ENCODE measurements at places on chromosomes 1 and 21.

- no peak for DNase-seq
Measured at GRCh38 chr1:53608676-53609075, 130.3 kb downstream of the GLIS1 start.

- DNase-seq, result no peak
Measured at GRCh38 chr1:231236938-231237337, 4.1 kb upstream of the GNPAT start.

DNA sequence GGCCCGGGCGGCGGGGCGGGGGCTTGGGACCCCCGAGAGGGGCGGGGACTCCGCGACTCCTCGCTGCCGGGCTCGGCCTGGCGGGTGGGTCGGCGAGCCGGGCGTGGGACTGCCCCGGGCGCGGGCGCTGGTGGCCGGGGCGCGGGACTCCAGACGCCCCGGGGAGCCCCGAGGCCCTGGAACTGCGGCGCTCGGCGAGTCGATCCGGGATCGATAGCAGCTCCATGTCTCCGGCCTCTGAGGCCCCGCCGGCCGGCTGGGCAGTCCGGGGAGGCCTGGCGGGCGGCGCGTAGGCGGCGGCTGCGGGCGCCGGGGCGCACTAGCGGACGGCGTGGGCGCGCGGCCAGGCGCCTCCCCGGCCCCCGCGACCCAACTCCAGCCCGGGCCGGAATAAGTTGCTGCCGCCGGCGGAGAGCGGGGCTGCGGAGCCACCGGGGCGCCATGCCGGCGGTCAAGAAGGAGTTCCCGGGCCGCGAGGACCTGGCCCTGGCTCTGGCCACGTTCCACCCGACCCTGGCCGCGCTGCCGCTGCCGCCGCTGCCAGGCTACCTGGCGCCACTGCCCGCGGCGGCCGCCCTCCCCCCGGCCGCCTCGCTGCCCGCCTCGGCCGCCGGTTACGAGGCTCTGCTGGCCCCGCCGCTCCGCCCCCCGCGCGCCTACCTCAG is 400 bp downstream of the SAMD11 start:
- no peak for DNase-seq

- peak; percentile 45 for DNase-seq
Measured at GRCh38 chr1:36350659-36351226, 27.3 kb upstream of the EVA1B start.

- DNase-seq, result no peak
Measured at GRCh38 chr1:168146160-168146539, 9.4 kb upstream of the GPR161 start.

DNA sequence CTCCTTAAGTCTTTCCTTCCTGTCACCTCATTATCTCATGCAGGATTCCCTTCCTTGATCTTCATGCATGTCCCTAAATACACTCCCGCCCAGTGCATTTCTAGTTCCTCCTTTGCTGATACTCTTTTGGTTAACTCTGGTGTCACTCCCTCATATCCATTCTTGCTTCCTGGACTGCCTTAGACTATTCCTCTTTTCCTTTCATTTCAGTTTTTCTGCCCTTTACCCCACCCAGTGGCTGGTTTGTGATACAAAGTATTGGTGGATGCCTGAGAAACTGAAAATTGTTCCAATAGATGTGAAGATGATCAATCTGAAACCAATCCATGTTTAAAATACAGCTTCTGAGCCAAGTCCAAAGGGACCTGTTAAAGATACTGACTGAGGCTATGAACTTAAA is 553.8 kb upstream of the CAMK1G start:
- DNase-seq, result no peak

- DNase-seq, result no peak
Measured at GRCh38 chr21:41834252-41834925, 44.8 kb downstream of the PRDM15 start.

- DNase-seq, result no peak
Measured at GRCh38 chr1:200960236-200960947, 63.1 kb downstream of the KIF21B start.

DNA sequence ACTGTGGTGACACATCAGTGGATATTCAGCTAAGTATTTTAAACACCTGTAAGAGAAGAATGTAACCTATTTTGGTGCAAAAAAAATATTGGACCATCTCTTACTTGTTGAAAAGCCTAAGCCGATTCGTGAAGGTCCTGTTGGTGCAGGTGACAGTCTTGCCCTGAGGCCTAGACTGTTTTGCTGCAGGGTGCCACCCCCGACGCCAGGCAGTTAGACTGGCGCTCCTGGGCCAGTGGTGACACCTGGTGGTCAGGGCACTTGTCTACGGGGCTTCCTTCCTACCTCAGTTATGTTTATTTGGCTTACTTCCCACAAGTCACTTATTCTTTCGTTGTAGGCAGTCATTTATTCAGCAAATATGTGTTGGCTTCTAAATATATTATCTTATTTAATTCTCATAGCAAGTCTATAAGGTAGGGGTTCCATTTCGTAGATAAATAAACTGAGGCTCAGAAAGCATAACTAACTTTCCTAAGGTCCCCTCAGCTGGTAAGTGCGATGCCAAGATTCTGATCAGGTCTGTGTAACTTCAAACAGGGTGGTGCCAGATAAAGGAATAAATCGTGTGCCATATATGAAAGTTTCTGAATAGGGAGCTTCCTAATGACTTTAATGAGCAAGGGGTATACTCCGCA is 1.9 kb downstream of the EEIG2 start:
- DNase-seq, result peak; percentile 86

DNA sequence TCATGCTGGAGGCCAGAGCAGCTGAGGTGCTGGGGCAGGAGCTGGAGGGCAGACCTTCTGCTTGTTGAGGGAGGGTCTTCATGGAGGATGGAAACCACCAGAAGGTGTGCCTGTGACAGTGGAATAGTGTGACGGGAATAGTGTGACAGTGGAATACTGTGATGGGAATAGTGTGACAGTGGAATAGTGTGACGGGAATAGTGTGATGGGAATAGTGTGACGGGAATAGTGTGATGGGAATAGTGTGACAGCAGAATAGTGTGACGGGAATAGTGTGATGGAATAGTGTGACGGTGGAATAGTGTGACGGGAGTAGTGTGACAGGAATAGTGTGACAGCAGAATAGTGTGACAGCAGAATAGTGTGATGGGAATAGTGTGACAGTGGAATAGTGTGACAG is 325.1 kb downstream of the HHAT start:
- no peak for DNase-seq

DNA sequence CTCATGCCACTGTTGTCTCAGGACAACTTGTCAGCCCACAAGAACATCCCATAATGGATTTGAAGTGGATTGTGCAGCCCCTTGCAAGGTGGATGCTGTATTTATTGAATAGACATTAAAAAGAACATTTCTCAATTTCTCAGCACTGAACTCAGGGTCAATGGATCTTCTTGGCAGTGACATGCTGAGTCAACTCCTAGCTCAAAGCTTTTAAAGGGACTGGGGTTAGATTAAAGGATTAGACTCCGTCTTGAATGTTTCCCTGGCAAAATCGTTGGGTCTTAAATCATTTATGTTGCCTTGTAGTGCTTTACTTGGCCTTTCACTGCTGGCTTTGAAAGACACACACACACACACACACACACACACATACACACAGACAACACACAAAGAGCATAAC is 221.6 kb upstream of the PBX1 start:
- DNase-seq, result no peak

GRCh38 chr21:16608209-16608830 is 878.5 kb downstream of the USP25 start:
- DNase-seq, result no peak

DNA sequence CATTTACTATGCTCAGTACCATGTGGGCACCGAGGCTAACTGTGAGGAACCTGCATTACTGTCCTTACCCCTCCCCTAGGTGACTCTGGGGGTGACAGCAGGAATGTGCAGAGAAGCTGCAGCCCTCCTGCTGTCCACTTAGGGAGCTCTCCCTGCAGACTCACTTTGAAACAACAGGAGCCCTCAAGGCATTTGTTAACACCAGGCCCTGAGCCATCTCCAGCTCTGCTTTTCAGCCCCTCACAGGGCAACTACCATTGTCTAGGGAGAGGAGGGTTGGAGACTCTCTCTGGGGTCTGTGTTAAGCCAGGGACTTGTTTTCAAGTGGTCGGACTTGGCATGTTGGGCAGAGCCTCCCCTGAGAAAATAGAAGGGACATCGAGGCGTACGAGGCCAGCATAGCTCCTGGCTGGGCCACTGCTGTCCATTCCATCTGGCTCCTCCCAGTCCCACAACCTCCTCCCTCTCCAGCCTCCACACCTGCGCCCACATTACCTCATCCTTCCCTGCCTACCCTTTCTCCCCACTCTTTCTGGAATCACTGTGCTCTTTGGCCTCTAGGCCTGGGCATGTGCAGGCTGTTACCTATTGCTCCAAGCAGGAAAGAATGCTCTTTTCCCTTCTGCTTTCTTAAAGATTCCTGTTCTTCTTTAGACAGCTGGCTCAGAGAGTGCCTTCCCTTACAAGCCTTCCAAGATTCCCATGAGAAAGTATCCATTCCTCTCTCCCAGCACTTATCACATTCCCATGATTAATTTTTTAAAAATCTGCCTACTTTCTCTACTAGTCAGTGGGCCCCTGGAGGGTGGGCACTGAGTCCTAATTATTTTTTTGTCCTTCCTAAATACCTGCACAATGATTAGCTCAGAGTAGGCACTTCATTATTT is 102.7 kb upstream of the GCLM start:
- no peak for DNase-seq

DNA sequence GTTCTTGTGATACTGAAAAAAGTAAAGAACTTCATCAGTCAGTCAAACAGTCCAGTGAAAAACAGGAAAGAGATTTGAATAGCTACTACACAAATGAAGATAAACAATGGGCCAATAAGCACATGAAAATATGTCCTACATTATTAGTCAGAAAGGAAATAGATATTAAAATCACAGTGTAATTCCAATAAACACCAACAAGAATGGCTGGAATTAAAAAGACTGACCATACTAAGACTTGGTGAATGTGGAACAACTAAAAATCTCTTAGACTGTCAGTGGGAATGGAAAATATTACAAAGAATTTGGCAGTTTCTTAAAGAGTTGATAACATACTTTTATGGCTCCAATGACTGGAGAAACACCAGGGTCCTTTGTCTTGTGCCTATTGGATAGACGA is 241.8 kb upstream of the USP24 start:
- no peak for DNase-seq

DNA sequence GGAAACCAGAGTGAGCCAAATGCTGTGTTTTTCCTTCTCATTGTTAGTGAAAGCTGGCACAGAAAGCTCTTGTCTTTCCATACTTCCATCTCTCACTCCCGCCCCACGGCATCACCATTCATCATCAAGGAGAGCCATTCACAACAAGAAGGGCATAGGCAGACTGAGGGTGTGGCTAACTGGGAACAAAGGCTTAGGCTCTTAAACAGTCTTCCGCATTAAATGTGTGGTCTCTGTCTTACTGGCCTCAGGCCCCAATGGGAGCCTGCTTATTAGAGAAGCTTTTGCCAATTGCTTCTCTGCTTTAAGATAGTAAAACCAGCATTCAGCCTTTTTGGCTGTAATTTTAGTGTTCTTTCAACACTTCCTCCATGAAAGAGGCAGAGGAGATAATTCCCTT is 51.4 kb downstream of the TNFSF18 start:
- no peak for DNase-seq

DNA sequence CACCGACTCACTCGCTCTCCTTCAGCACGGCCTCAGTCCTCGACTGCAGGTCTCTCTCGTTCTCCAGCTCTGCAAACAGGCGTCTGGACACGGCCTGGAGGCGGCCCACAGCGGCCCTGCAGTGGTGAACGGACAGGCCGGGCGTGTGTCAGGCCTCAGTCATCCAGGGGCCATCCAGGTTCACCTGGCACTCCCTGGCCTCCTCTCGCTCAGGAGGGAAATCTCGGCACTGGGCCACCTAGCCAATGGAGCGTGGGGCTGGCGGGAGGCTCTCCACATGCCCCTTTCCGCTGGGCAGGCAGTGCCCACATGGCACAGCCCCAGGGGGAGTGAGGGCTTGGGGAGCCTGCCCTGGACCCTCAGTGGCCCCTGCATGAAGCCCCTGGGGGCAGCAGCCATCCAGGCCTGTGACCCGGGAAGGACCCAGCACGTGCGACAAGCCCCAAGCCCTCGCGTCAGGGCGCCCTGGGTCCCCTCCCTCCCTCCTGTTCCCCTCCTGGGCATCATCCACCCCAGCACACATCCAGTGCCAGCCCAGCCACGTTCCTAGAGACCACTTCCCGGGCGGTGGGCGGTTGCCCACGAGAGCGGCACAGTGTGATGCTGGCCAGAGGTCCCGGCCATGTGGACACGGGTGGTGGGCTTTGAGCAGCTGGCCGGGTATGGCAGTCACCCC is 18.1 kb downstream of the CFAP74 start:
- DNase-seq, result no peak

GRCh38 chr1:166511761-166512160 is 327.5 kb upstream of the POGK start:
- no peak for DNase-seq

DNA sequence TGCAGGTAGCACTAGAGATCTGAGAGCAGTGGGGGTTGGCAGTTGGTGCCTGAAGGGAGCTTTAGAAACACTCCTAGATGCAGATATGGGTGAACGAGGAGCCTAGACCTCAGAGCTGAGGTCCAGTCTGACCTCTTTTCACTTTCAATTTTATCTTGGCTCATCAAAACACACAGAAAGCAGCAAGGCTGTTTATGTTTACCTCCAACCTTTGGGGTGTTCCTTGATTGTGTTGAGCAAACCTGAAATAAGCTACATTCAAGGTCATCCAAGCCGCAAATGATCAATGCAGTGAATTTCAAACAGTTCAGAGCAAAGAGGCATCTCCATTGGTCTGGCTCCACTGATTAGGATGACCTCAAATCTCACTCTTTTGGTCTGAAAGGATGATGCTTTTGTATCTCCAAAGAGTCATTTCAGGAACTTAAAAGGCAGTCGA is 1.3 kb downstream of the LY9 start:
- no peak for DNase-seq

- DNase-seq, result peak; percentile 62
Measured at GRCh38 chr1:26790551-26790953, 2.8 kb downstream of the PIGV start.

GRCh38 chr1:22914633-22915217 is 57.9 kb downstream of the LACTBL1 start:
- no peak for DNase-seq

GRCh38 chr1:87239997-87240605 is 88.6 kb upstream of the LMO4 start:
- DNase-seq, result no peak

DNA sequence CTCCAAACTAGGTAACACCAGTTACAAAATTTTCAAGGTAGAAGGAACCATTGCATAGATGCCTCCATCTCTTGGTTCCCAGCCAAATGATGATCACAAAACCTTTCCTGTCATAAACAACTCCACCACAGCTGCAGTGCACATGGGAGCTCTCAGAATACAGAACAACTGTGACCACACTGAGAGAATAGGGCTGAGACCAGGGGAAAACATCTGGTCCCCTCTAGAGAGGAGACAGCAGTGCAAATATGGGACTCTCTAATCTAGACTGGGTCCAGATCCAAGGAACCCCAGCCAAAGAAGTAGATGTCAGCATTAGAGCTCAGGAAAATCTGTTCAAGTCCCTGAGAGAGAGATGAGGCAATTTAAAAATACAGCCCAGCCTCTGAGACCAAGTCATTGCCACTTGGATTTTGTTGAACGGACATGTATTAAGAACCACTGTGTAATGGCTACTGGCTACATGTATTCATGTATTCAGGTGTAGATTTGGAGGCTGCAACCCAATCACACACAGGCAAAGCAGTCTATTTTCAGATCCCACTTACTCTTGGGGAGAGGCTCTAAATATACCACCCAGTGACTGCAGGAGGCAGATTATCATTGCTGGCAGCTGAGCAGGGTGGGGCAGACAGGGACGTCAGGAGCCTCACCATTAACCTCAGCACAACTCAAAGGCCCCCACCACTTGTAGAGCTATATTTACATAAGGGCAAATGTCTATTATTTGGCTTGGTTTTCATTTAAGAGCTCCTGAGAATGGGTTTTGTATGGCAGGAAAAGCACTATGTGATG is 7.6 kb upstream of the RXRG start:
- DNase-seq, result no peak

All from activated T-cell treated with anti-CD3 and anti-CD28 coated beads, Interleukin-2, amount 50 U/mL, for 72 hours (primary cell).